ENCODE measurements at places on chromosomes 7 and 10. TPM values are rescaled to one million over a fixed set of nuclear protein-coding genes. Genes with fewer than 3 reads are reported as not detected.

Gene PDE6C
- 0.21 TPM for total RNA-seq

DNA sequence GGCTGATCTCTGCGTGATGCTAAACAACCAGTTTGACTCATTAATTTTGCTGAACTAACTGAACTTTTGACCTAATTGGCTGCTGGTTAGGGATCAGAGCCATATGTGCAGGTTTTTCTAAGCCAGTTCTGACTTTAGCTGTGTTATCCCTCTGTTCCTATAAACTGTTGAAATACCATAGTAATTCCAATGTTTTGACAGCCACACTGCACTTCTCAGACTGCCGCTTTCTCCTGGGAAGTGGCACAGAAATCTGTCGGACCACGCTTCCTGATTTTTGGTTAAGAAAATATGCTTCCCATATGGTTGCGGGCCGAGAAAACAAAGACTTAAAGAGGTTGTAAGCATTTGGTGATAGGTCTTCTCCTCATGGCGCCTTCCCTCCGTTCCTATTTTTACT, 42.3 kb downstream of the TBXAS1 start:
- ATAC-seq, result no peak

- no peak for ATAC-seq
Observed at GRCh38 chr7:39621784-39622411, 1.5 kb upstream of the RALA start.

GRCh38 chr7:136496551-136496950, 371.9 kb upstream of the CHRM2 start:
- no peak for ATAC-seq

Gene PIP
- not detected for total RNA-seq

Gene TAS2R41
- total RNA-seq, result not detected

GRCh38 chr7:68998136-68998535, 600.1 kb upstream of the AUTS2 start:
- no peak for ATAC-seq

Gene NUDCD3
- total RNA-seq, result 45.5 TPM

Gene CHAT
- 5.7 TPM for total RNA-seq

- ATAC-seq, result peak; percentile 55
Observed at GRCh38 chr10:61986788-61987492, 85.4 kb downstream of the ARID5B start.

DNA sequence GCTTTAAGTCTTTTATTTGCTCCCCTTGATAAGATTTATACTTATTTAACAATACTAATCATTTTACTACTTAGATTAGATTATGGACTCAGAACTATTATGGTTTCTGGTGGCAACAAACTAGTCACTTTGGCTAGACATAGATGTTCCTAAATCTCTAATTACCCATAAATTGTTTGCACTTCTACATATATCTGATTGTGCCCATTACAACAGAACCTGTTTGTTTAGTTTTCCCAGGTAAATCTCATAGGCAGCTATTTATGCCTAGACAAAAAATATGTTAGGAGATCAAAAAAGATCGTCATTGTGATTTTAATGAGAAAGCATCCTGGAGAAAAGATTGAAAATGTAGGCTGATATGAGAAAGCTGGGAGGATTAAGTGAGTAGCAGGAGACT, 14.4 kb downstream of the UBN2 start:
- no peak for ATAC-seq

- ATAC-seq, result no peak
Observed at GRCh38 chr7:24863626-24864025, 106.4 kb upstream of the GSDME start.

Gene HMX2
- total RNA-seq, result 0.19 TPM

Gene RET
- total RNA-seq, result 1.0 TPM

All from motor neuron (in vitro differentiated cells).